ENCODE measurements at places on chromosomes 3 and 15.

- peak; percentile 33 for DNase-seq
These were observed 961.0 kb upstream of the CFAP20DC start for GRCh38 chr3:60010781-60011180.

DNA sequence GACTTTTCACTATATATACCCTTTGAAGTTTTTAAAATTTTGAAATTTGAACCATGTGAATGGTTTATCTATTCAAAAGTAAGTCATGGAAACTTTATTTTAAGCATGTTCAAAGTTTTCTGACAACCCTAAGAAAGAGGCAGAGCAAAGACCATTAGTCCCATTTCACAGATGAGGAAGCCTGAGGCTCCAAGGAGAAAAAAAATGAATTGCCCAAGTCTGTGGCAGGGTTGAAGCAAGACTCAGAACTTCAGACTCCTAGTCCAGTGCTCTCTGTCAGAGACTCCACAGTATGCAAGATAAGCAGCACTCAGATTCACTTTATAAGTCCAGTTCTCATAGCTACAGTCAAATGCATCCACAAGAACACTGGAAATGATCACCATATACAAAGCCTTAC, 4.5 kb downstream of the RAB43 start:
- no peak for DNase-seq

DNA sequence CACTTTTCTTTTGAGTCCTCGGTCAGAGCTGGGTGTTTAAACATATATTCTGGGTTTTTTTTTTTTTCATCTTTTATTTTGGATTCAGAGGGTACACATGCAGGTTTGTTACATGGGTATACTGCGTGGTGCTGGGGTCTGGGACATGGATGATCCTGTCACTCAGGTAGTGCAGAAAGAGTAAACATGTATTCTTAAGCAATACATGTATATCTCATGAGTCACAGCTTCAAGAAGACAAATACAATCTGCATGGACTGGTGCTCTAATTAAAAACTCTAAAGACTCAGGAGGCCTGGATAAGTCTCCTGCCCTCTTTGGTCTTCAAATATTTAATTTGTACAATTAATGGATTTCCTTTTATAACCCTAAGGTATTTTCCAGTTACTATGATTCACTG, 50.6 kb upstream of the PHLDB2 start:
- no peak for DNase-seq

- DNase-seq = no peak
These were observed 186.1 kb downstream of the SEMA6D start for GRCh38 chr15:47903368-47903767.

DNA sequence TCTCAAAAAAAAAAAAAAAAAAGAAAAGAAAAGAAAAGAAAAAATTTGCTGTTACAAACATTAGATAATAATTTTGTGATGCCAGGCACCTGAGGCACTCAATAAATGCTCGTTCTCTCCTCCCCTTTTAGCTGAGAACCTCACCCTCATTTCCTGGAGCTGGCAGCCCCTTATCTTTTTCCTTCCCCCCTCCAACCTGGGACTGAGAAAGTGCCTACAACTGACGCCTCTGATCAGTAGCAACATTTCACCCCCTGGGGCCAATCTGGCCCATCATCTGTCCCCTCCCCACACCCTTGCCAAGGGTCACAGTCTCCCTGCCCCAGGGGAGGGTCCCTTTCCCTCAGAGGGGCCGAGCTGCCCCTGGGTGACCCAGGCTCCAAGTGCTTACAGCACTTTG, 12.6 kb upstream of the RNU6-1 start:
- no peak for DNase-seq

DNA sequence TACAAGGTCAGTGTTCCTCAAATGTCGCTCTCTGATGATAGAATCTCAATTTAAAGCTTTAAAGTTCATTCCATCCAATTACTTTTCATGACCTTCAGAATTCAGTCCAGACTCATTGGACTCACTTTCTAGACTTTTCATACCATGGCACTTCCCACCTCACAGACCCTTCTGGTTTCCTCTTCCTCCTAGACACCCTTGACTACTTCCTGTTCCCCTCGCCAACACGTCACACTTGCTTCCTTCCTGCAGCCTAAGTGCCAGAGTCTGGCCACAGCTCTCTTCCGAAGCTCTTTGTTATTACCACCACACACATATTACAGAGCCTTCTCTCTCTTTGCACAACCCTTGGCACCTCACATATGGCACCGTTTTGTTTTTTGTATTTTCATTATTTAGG, 59.1 kb upstream of the UMPS start:
- no peak for DNase-seq

DNA sequence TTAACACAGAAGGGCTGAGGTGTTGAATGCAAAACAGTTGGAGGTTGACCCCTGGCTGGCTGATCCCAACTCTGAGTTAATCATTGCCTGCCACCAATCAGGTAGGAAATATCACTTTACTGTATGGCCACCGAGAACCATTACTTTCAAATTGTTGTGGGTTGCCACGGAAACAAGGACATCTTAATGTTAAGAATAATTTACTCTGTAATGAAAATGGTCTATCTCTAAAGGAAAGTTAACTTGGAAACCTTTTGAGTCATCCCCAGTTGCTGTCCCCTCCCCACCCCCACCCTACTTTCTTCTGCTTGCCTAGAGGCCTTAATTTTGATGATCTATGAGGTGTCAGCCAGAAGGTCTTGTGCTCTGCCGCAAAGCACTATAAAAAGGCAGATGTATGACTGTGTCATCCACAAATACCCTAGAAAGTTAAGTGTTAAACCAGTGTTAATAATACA, 78.7 kb upstream of the SNRK start:
- no peak for DNase-seq

- no peak for DNase-seq
These were observed 13.0 kb downstream of the MRPL46 start for GRCh38 chr15:88454236-88454635.

DNA sequence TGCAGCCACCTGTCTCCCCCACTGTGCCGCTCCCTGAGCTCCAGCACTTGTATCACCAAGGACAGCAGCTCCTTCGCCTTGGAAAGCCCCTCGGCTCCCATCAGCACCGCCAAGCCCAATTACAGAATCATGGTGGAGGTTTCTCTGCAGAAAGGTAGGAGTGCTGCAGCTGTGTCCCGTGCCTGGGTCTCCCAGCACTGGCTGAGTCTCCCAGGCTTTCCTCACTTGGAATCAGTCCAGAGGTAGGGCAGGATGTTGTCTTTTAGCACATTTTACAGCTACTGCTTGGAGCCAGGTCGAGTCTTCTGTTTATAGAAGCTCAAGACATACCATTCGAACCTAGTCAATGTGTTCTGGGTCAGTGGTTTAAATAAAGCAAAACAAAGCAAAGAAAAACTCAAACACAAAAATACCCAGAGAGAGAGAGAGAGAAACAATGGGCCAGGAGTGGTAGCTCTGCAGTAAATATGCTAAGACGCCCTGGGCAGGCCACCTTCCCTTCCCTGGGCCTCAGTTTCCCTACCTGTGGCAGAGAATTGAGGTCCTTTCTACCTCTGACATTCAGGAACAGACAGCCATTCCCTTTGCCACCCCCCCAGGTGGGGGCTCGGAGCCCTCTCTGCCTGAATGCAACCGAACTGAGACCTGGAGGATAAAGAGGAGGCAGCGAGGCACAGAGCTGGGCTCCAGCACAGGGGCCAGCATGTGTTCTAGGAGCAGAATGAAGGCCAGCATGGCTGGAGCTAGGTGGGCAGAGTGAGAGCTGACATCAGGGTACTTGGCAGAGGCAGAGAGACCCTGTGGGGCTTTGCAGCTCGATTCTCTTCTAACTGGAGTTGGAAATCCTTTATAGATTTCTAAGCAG, 44.1 kb downstream of the STARD5 start:
- no peak for DNase-seq

- no peak for DNase-seq
These were observed 197.3 kb downstream of the FHIT start for GRCh38 chr3:61053781-61054496.

- no peak for DNase-seq
These were observed 6.6 kb downstream of the TM6SF1 start for GRCh38 chr15:83113881-83114674.

- no peak for DNase-seq
These were observed 929.2 kb upstream of the CFAP20DC start for GRCh38 chr3:59978979-59979378.

GRCh38 chr15:59335207-59335786, 37.4 kb downstream of the MYO1E start:
- no peak for DNase-seq
